NCI-H2171 (cell line): ENCODE measurements at places on chromosomes 2 and 18.

- DNase-seq = no peak
Observed at GRCh38 chr2:70354264-70354949, 52.5 kb upstream of the FAM136A start.

DNA sequence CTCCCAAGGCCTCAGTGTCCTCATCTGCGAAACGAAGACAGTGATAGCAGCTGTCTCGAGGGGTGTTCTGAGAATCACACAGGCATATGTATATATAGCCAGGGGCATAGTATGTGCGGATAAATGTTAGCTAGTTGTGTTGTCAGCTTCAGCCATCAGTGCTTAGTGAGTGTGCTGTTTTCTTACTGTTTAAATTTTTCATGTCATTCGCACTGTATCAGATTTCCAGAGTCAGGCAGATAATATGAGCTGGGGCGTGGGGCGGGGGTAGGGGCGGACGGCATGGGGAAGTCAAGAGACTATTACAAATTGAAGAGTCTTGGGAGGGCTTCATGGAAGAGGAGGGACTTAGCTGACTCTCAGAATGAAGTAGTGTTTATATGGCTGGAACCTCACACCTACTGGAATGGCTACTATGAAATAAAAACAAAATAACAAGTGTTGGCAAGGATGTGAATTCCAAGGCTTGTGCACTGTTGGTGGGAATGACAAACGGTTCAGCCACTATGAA lies 7.0 kb downstream of the TRAPPC12 start:
- no peak for DNase-seq

GRCh38 chr18:48356151-48356745 lies 52.9 kb downstream of the ZBTB7C start:
- no peak for DNase-seq

- DNase-seq = no peak
Observed at GRCh38 chr2:182740701-182741100, 24.6 kb downstream of the DNAJC10 start.

- no peak for DNase-seq
Observed at GRCh38 chr18:40017021-40017420, 1938.0 kb upstream of the PIK3C3 start.

DNA sequence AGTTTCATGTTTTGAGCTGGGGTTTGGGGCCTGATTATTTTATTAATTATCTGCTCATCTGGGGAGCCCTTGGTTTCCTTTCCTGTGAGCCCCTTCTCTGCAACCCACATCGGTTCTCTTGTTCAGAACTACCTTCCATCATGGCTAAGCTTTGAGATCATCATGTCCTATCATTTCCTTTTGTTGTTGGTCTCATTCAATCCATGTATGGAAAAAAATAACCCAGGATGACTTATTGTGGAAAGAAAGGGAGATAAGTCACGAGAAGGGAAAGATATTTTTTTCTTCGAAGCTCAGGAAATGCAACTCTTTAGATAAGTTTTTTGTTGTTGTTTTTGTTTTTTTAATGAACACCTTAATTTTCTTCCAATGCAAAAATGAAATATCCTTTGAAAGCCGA lies 43.7 kb downstream of the EHD3 start:
- DNase-seq = no peak

- DNase-seq = no peak
Observed at GRCh38 chr2:172438741-172439508, 11.5 kb downstream of the ITGA6 start.
